ENCODE measurements at places on chromosomes 13 and 19.

- DNase-seq, result peak; percentile 86
These were observed 15.2 kb downstream of the PLEKHF1 start for GRCh38 chr19:29680447-29680846.

GRCh38 chr13:83057119-83057518 lies 825.2 kb downstream of the SLITRK1 start:
- no peak for DNase-seq

- DNase-seq, result peak; percentile 74
These were observed at the start of gene MAP4K1 for GRCh38 chr19:38617764-38618589. Gene MAP4K1, minus strand, starts transcription at chr19:38617953. Its CDS starts 58 bp downstream, at chr19:38617895.

GRCh38 chr13:93029536-93029935 lies 197.1 kb upstream of the GPC6 start:
- DNase-seq, result no peak

DNA sequence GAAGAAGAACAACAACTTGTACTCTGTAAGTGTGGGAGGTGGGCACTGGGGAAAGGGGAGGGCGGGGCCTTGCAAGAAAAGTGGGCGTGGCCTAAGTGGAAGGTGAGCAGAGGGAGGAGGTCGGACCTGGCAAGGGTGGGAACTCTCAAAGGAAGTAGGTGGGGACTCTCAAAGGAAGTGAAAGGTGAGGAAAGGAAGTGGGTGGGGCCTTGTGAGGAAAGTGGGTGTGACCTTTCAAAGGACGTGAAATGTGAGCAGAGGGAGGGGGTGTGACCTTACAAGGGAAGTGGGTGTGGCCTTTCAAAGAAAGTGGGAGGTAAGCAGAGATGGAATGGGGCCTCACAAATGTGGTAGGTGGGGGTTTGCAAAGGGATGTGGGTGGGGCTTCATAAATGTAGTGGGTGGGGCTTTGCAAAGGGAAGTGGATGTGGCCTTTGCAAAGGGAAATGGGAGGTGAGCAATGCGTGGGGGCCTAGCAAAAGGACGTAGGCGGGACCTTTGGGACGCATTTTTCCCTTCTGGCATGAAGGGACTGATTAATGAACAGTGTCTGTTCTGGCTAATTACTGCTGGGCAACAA lies 25.9 kb downstream of the ACSBG2 start:
- peak; percentile 37 for DNase-seq

DNA sequence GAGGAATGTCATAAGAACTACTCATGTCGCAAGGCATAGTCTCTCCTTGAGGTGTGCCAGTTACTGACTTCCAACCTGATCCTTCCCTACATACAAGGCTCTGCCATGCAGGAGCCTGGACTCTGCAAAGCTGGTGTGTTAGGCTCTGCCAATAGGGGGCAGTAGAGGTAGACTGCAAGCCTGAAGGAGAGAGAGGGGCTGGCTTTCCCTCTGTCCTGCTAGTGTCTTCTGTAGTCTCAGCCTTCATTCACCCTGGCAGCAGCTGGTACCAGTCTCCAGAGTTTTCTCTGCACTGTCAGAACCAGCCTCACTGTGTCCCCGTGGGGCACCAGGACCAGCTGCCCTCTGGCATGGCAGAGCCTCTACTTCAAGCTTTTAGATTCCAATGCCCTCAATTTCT lies 14.5 kb downstream of the SHISA2 start:
- DNase-seq, result no peak

GRCh38 chr13:108437496-108437895 lies 168.0 kb downstream of the TNFSF13B start:
- DNase-seq, result no peak

DNA sequence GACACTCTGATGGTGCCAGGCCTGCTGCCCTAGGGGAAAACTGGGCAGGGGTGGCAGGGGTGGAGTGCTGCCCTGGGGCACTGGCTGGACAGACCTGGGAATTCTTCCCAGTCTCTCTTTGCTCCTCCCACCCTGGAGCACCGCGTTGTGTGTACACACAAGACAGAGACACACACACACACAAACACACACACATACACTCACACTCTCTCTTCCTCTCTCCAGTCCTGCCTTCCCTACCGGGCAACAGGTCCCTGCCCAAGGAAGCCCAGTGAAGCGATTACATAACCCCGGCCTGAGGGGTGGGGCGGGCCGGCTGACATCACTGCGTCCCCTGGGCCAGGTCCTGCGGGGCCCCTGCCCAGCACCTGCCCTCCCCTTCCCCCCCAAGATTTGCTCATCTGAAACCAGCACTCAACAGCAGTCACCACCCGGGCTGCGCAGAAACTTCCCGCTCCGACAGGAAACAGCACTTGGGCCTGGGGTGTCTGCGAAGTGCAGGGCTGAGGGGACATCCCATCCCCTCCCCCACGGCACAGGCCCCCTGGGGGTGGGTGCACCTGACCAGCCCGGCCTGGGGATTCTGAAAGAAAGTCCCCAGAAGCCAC lies 1.2 kb downstream of the MKNK2 start:
- DNase-seq, result peak; percentile 69

- DNase-seq, result no peak
These were observed 269.5 kb downstream of the PCDH20 start for GRCh38 chr13:61146158-61146557.

GRCh38 chr19:44332145-44332544 lies 24.3 kb downstream of the ZNF112 start:
- no peak for DNase-seq

DNA sequence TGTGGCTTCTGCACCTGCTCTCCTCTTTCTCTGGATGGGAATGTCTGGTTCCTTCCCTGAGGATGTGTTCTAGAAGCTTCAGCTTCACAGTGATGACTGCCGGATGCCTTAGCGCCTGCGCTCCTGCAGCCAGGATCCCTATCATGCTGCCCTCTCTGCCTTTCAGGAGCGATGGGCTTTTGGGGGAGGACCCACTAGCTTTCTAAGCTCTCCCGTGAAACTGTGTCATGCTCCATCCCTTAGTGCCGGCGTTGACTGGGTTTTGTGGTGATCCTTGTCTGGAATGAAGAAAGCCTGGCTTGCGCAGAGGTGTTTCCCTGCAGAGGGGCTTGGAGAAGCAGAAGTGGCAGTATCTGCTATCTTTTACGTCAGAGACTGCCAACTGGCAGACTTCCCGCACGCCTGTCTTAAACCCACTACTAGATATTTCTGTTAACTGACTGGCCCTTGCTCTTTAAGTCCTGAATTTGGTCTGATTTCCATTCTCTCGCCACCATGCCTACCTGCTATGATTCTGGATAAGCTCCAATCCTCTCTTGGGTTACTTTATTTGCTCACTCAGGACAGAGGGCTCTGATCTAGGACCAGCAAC lies 3.8 kb upstream of the KMT2B start:
- DNase-seq, result no peak

GRCh38 chr13:106660746-106661625 lies 93.0 kb upstream of the ARGLU1 start:
- DNase-seq, result no peak

- DNase-seq, result no peak
These were observed 54.0 kb upstream of the TNFRSF19 start for GRCh38 chr13:23516190-23516589.

- no peak for DNase-seq
These were observed 36.2 kb upstream of the ATP12A start for GRCh38 chr13:24644036-24644435.

GRCh38 chr19:50724522-50725217 lies 1.5 kb downstream of the CLEC11A start:
- peak; percentile 97 for DNase-seq

- no peak for DNase-seq
These were observed 346.6 kb downstream of the TBC1D4 start for GRCh38 chr13:75135325-75135825.

DNA sequence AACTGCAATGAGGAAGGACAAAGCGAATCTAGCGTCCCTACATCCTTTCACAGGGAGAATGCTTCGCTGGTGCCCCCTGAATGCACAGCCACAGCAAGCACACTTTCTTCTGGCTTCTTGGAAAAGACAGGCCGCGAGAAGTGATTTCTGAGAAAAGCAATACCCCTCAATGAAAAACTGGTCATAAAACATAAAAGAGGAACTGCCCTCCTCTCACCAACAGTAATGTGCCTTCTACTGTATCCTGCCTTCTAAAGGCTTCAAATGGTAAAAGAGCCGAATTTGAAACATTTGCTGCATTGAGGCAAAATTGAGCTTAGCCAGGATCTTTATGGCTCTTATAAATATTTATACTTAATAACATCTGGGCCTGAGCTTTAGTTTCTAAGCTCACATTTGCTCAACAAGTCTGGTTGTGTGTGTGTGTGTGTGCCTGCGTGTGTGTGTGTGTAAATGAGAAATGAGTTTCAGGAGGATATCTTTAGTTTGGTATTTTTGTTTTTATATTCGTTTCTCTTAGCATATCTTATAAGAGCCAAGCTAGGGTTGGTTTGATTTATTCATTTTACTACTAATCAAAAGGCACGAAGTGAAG lies 246.1 kb upstream of the MAB21L1 start:
- no peak for DNase-seq

GRCh38 chr13:73598020-73598712 lies 536.0 kb downstream of the KLF12 start:
- no peak for DNase-seq
